NCI-H1092 (cell line): ENCODE measurements at places on chromosomes 4 and X.

DNA sequence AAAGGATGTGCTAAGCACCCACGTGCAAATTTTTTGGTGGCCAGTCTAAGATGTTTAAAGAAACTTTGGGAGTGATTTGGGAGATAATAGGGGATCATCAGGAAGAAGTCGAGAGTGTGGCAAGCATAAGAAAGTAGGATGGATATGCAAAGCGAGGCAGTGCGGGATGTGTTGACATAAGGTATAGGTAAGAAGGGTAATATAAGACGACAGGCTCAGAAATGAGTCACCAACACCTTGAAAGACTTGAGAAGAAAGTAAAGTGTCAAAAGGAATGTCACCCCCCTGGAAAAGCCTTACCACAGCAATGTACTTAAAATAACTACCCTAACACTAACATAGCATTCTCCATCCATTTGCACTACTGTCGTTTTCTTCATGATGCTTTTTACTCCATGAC, 69.8 kb upstream of the BMP2K start:
- no peak for DNase-seq

DNA sequence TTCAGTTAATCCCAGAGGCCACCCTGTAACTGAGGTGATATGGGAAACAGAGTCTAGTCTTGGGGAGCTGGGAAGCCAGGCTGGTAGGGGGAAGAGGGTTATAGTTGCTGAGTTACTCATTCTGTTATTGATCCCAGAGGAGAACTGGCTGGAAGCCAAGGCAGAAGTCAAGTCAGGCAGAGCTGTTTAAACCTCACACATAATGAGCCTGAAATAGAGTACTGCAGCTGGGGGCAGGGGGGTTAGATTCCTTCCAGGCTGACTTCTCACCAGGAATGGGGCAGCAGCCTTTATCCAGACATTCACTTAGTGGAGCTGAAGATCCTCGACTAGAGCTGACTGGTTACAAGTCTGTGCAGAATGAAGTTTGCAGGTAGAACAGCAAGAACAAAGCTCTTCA, 144.9 kb downstream of the C4orf33 start:
- DNase-seq, result peak; percentile 3

DNA sequence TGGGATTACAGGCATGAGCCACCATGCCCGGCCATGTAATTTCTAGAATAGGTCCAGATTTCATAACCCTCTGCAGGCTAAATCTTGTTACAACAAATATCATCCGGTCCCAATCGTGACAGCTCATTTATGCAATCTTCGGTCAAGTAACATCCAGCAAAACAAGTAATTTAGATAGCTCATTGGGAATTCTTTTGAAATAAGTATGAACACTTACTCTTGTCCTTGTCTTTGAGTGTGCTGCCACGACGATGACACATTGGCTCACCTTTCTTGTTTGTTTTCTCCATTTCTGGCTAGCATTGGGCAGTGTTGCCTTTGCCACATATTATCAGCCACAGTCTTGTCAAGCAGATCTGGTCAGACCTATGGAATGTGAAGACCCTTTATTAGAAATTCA, 92.0 kb downstream of the PHEX start:
- DNase-seq, result no peak

DNA sequence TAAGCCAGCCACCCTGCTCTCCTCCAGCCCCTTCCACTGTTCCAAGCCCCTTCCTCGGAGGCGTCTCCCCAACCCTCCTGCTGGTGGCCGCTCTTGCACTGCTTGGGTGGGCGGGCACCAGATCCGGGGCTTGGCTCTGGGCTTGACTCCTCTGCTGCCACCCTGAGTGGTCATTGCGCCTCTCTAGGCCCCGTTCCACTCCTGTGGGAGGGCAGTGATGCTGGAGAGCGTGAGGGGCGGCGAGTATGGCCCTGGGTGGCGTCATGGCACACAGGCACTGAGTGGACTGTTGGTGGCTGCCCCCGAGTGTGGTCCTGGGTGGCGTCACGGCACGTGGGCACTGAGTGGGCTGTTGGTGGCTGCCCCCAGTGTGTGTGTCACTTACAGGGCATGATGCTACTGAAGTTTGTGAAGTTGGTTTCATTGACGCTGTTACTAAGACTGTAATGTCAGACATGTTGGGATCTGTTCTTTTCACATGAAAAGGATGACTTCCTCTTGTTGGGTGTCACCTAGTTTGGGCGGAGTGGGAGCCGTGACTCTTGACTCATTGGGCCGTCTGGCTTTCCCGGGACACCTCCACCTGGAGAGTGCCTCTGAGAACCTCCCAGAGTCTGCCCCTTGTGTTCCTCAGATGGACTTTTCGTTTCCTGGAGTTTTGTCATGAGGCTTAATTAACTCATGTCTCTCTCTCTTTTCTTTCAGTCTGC, 55.9 kb upstream of the HGFAC start:
- no peak for DNase-seq

DNA sequence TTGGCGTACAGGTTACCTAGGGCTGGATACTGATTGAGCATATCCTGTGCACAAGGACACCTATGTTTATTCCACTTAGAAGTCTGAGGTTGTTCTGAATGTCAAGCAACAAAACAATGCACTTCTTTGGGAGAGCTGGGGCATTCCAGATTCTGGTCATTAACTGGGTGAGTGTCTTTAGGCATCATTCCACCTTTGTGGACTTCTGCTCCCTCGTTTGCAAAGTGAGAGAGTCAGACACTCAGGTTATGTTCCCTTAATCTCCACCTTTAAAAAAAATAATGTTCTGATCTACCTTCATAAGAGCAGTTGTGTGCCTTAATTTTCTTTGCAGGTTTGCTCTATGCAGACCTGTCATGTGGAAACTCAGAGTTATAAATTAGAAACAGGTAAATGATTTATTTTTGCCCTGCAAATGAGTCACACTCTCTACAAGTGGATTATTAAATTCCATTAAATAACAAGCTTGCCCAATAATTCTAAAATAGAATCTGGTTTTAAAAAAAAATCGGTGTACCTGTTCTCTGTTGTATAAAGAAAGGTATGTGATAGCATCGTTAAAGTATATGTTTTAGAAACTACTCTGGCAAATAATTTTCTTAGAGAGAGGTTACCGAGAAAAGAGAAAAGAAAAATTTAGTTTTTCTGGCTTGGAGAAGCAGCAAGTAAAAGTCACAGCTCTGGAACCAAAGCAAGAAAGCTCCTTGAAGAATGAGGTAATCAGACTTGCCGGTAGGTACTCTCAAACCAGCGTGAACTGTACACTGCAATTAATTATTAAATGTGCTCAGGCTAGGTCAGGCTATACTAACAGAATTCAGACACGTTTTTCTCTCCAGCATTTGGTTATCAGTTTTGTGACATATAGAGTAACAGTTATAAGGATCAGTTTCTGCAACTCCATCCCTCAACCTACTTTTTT, 93.2 kb downstream of the SORBS2 start:
- DNase-seq, result no peak

- DNase-seq, result no peak
These were observed 127.2 kb downstream of the UBE2K start for GRCh38 chr4:39825090-39825489.

DNA sequence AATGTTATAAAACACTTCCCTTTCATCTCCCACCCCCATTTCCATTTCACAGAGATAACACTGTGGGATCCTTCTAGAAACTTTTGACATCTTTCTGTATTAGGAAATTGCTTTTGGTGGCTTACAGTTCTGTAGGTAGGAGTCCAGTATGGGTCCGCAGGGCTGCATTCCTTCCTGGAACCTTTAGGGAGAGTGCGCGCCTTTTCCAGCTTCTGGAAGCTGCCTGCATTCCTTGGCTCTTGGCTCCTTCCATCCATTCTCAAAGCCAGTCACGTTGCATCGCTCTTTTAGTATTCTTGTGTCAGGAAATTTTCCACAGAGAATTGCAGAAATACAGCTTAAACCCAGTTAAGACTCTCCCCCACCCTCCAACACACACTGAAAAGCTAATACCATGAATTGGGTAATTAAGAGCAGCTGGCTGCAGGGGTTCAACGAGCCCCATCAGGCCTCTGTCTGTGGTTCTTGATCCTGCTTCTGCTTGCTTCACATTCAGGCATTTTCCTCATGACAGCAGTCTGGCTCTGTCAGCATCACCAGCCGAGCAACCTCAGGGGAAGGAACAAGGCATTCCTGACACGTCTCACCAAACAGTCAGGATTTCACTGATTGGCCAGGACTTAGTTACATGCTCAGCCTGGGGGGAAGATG, 48.8 kb downstream of the SEPTIN11 start:
- DNase-seq, result no peak

GRCh38 chrX:151852294-151852693, 60.4 kb upstream of the MAGEA4 start:
- DNase-seq, result no peak

DNA sequence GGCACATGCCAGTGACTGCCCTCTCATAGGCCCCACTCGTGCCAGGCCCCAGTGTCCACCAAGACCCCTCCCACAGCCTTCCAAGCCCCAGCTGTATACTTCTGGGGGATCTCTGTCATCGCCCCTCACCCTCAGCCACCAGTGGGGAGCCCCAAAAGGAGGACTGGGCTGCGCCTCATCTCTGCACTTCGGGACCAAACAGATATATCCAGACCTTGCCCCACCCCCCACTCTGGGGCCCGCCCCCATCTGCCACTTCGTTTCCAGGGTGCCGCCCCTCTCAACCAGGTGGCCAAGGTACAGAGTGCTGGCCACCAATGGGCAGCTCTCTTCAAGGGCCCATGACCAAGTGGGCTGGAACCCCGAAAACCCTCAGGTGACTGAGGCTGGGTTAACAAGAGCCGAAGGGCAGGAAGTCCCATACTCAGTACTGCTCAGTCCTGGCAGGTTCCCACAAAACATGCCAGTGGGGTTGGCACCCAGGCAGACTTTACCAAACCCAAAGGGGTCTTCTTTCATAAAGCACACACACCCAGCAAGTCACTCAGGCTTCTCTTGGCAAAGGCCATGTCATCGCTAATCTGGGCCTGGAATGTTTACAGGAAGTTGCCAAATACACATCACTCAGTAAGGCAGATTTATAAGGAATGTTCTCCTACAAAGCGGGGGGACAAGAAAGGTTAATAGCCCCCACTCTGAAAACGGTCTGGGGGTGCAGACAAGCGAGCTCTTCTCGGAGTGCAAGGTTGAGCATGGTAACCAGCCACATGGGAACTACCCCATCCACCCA, 4.4 kb downstream of the ZFYVE28 start:
- no peak for DNase-seq

DNA sequence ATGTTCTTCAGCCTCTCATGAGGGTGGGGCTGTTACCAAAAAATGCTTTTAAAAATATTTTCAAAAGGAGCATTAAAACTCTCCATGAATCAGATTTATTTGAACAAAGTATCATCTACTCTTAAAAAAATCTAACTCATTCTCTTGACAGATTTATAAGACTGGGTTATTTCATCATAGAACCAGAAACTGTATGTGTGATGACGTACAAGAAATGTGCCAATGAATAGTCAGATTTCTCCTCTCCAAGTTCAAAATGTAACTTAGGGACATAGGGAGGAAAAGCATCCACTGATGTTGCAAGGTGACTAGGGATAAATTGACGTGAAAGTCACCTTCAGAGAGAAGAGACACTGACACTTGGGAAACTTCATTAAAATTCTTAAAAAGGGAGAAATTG, 89.1 kb upstream of the CLNK start:
- DNase-seq, result no peak

- peak; percentile 60 for DNase-seq
These were observed 17.8 kb downstream of the TRIM2 start for GRCh38 chr4:153221783-153222706.
